ENCODE measurements at places on chromosomes 6 and 20.

- no peak for DNase-seq
Observed at GRCh38 chr20:22020201-22020600, 314.7 kb downstream of the PAX1 start.

DNA sequence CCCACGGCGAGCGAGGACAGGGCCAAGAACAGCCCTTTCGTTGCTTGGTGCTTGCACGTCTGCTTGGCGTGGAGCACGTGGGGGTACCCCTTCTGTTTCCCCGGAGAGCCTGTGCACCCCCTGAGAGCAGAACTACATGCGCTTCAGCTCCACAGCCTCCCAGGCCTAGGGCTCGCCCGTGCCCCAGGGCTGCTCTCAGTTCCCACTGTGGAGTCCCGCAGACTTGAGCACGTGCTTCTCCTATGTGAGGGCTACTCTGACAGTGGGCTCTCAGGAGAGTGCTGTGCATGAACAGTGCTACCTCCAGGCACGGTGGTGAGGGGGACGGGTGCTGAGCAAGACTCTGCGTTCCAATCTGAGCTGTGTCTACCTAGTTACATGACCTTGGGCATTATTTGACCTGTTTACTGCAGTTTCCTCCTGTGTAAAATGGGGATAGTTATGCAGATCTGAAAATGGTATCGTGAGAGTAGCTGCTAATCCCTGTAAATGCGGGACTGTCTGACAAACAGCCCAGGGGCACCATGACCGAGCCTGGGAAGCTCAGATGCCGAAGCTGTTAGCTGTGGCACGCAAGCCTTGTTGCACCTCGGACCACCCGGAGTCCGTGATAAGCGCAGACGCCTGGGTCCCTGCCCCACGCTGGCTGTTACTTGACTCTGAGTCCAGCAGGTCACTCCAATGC lies 82.4 kb downstream of the IRF4 start:
- DNase-seq = no peak

DNA sequence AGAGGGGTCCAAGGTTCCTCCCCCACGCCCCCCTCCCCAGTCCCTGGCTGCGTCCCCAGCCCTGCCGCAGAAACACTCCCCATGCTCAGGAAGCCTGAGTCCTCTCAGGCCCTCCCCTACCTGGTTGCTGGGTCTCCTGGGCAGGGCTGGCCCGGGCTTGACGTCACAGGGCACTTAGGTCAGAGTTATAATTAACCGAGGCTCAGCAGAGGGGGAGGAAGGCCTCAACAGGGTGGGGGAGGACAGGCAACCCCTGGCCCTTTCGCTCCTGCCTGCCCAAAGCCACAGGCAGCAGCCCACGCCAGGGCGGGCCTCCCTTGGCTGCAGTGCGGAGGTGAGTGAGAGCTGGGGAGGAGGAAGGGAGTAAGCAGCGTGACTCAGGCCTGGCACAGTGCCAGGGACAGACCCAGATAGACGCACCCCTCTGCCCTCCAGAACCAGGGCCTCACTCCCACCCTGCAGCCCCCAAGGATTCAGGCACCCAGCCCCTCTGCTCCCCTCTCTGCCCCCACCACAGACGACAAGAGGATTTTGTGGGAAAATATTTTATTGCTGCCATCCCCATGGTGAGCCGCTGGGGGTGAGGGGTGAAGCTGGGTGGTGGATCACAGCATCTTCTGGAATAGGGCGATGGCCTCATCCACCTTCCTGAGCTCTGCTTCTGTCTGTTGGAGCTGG lies at the start of gene VWA7:
VWA7 (minus strand) TSS at position 340 of the 678 bp plus-strand sequence. CDS start 549 bp downstream, outside the sequence.
- DNase-seq = peak; percentile 86

GRCh38 chr20:50865591-50865990 lies 65.6 kb downstream of the ADNP start:
- no peak for DNase-seq

GRCh38 chr20:40698281-40698680 lies 9.2 kb upstream of the MAFB start:
- DNase-seq = no peak

GRCh38 chr6:55277646-55278045 lies 49.6 kb upstream of the GFRAL start:
- DNase-seq = no peak

- DNase-seq = no peak
Observed at GRCh38 chr6:170051229-170052172, 239.4 kb downstream of the DLL1 start.

DNA sequence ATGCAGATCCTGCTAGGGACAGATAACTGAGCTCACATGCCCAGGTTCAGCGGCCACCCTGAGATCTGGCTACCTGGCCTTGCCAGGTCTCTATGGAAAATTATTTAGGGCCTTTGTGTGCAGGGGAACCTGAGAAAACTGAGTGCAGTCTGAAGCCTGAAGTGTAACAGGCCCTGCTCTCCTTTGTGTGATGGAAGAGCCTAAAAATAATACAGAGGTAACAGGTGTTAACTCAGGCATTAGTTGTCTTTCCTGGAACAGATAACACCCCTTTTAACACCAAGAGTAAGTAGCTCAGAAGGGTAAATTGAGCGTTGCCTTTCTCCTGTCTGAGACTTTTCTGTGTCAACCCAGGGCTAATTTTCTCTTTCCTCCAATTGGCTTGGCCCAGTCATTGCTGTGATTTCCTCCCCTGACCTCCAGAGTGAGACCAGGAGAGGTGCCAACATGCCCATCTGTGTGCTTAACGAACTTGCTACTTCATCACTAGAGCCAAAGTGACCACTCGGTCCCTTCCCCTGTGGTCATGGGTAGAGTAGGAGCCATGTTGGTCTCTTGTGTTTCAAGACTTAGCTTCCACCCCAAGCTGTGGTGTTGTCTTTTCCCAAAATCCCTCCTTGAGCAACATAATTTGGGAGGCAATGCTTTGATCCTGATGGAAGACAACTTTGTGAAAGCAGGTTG lies 304.4 kb upstream of the JAG1 start:
- DNase-seq = no peak

GRCh38 chr20:52261792-52262191 lies 70.2 kb upstream of the ZFP64 start:
- no peak for DNase-seq

DNA sequence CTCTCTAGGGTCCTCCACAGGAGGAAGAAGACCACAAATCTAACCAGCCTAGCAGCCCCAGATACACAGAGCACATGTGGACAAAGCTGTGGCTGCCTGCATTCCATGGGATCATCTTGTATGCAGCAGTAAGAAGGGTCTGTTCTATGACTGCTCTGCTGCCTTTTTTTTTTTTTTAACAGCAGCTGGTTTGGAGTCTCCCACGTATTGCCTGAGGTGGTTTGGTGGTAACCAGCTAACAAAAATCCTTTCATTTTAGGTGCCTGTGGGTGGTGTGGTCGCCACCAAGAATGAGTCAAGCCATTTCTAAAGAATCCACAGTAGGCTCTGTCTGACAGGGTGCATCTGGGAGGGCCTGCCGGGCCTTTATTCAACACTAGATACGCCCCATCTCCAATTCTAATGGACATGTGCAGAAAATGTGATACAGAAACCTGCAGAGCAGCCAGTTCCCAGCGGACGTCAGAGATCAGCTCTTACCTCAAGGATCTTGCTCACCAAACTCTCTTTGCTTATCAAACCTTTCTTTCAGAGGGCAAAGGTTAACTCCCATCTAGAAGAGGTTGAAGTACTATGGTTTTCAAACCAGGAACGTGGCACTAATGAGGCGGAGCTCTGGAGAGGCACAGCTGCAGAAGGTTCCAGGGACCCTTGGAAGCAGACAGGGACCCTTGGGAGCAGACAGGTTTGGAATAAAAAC lies 32.0 kb downstream of the GNAS-AS1 start:
- no peak for DNase-seq

GRCh38 chr20:34579191-34579978 lies 20.9 kb downstream of the MAP1LC3A start:
- DNase-seq = no peak

- no peak for DNase-seq
Observed at GRCh38 chr6:6230286-6230685, 90.2 kb downstream of the F13A1 start.

DNA sequence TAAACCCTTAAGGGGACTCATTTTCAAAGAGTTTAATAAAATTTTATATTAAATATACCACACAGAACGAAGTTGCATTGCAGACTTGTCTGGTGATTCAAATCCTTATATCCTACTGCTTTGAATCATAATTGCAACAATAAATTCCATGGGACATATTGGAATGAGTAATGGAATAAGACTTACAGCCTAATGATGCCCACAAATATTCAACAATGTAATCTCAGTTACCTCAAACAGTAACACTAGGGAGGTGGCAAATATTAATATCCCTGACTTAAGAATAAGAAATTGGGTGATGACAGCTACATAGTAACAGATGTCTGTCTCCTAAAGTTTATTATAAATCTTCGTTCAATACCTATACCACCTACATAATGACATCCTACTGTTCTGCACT lies 52.6 kb downstream of the BMP5 start:
- DNase-seq = no peak

DNA sequence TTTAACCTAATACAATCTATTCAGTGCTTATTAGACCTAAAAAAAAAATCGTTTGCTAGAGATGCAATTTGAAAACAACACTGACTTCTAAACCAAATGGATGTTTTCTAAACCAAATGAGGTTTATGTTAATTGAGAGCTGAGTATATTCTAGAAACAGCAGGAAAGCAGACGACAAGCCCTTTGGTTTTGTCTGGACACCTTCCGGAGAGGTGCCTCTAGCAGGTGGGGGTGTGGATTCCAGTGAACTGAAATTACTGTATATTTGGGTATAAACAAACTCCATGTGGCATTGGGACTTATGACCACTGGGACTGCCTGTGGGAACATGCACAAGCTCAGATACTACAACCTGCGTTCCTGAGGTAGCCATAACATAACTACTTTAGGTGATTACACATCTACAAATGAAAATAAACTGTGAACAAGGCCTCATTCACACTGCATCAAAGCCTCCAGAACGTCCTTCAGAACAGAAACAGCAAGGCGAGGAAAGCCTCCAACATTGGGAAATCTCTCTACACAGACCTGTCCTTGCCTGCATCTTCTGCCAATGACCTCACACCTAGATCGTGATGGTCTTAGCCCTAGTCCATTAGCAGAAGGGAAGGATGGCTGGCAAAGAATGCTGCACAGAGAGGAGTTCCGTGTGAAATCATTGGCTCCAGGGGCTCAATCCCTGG lies 206.8 kb upstream of the FOXQ1 start:
- no peak for DNase-seq

GRCh38 chr20:37095108-37095598 lies 644 bp downstream of the RBL1 start:
- DNase-seq = peak; percentile 70

GRCh38 chr6:16929809-16930208 lies 168.5 kb upstream of the ATXN1 start:
- DNase-seq = no peak

DNA sequence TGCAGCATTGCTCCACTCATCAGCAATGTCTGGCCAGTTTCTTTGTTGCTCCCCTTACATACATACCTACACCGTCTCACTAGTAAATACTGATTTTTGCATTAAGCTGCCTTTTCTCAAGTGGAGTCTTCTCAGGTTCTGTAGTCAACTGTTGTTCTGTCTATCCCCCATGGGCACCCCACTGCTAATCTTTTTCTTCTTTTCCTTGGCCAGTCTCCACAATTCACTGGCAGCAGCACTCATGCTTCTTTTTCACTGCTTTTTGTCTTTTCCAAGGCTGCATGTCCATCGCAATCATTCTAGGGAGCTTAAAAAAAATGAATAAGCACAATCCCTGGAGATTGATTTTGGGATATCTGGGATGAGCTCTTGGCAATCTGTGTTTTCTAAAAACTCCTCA lies 10.3 kb upstream of the ERVFRD-1 start:
- no peak for DNase-seq

DNA sequence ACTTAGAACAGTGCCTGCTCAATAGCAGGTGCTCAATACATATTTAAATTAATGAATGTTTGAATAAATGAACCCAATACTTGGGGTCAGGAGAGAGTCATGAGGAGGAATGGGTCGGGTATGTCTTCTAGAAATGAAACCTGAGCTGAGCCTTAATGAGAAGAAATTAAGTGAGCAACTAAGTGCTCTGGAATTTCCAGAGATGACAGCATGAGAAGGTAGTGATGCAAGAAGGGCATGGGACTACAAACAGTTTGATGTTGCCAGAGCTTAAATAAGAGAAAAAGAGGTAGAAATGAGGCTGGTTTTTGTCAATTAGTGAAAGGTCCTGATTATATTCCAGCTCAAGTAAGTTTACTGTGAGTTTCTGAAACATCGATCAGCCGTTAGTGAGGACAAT lies 82.9 kb downstream of the PDE10A start:
- no peak for DNase-seq

DNA sequence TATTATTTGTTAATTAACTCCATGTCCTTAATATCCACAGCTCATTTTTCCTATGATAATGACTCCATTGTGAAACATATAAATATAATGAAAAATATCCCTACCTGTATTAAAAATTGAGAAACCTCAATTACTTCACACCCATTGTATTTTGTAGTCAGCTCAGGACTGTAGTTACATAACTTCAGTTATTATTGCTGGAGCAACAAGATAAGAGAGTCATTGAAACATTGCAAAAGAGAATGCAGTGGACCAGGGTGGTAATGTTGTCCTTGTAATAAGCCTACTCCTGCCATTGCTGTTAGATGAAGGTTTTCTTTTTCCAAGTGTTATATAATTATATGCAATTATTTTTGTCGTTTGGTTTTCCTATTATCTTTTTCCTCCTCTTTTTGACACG lies 184.4 kb downstream of the PRL start:
- no peak for DNase-seq

- no peak for DNase-seq
Observed at GRCh38 chr6:31172973-31173384, 2.5 kb upstream of the POU5F1 start.

- no peak for DNase-seq
Observed at GRCh38 chr6:24501914-24502313, 7.1 kb downstream of the ALDH5A1 start.

DNA sequence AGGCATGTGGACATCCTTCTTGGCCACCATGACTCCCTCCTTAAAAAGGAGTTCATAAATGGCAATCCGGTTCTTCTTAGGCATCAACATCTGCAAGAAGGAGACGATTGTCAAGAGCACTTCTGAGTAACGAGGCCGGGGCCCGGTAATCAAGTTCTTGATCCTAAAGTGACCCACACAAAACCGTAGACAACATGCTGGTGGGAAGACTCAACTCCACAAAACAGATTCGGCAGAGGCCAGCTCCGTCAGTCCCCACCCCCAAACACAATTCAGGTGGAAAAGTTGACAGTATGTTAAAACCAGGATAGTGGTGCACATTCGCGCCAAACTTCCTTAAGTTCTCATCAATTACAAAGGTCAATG lies 754 bp downstream of the RPS10 start:
- no peak for DNase-seq

DNA sequence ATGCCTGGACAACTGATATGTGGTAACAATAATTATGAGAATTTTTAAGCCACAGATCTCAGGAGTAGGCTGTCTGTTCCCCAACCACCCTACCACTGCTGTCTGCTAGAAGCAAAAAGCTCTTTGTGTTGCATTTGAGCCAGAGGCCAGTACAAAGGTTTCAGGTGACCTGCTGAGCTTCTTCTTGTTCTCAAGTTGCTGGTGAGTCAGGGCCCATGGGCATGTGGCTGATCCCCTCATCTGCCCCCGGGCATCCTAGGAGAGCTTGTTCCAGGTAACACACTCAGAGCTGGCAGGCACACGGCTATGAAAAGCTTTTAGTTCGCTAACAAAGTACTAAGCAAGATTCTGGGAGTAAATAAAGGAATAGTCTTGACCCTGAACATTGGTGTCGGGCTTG lies 285.3 kb downstream of the CDC5L start:
- no peak for DNase-seq

Data from hematopoietic multipotent progenitor cell treated with erythropoietin and hydrocortisone succinate and interleukin-3 and kit ligand, for 8 days (in vitro differentiated cells).